Right ventricle myocardium superior (tissue), 1 donor: ENCODE measurements at places on chromosomes 12 and 14.

DNA sequence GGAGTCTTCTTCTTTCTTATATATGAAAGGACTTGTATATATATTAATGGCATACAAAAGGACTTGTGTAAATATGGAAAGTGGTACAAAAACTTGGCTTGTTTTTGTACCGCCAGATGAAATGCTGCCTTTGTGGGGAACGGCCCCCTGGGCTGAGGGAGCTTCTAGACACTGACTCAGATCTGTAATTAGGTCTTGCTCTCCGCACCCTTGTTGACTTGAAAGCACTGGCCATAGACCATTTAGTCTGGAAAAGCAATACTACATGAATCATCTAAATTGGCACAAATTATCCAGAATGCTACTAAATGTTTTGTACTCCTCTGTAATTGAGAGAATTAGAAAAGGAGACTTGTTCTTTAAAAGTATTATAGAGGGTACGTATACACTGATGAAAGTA lies 399.9 kb upstream of the RGS6 start:
- DNase-seq, result no peak

DNA sequence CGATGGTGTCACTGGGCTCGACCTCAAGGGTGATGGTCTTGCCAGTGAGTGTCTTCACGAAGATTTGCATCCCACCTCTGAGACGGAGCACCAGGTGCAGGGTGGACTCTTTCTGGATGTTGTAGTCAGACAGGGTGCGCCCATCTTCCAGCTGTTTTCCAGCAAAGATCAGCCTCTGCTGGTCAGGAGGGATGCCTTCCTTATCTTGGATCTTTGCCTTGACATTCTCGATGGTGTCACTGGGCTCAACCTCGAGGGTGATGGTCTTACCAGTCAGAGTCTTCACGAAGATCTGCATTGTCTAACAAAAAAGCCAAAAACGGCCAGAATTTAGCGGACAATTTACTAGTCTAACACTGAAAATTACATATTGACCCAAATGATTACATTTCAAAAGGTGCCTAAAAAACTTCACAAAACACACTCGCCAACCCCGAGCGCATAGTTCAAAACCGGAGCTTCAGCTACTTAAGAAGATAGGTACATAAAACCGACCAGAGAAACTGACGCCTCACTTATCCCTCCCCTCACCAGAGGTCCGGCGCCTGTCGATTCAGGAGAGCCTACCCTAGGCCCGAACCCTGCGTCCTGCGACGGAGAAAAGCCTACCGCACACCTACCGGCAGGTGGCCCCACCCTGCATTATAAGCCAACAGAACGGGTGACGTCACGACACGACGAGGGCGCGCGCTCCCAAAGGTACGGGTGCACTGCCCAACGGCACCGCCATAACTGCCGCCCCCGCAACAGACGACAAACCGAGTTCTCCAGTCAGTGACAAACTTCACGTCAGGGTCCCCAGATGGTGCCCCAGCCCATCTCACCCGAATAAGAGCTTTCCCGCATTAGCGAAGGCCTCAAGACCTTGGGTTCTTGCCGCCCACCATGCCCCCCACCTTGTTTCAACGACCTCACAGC lies 717 bp downstream of the UBC start:
- DNase-seq, result peak; percentile 92

DNA sequence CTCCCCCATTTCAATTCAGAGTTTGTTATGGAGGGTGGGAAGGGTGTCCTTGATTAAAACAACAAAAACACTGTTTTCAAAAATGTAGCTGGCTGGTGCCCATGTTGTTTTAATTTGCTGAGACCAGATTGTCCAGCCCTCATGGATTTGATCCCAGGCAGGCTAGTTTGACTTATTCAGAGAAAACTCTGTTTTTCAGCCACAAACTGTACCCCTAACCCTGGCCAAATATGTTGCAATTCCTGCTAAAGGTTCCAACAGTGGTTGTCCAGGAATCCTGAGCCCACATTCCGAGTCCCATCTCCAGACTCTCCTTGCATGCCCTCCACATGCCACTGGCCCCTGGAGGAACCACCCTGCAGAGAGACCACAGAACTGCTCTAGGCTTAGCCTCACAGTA lies 36.0 kb downstream of the MAP1LC3B2 start:
- no peak for DNase-seq

DNA sequence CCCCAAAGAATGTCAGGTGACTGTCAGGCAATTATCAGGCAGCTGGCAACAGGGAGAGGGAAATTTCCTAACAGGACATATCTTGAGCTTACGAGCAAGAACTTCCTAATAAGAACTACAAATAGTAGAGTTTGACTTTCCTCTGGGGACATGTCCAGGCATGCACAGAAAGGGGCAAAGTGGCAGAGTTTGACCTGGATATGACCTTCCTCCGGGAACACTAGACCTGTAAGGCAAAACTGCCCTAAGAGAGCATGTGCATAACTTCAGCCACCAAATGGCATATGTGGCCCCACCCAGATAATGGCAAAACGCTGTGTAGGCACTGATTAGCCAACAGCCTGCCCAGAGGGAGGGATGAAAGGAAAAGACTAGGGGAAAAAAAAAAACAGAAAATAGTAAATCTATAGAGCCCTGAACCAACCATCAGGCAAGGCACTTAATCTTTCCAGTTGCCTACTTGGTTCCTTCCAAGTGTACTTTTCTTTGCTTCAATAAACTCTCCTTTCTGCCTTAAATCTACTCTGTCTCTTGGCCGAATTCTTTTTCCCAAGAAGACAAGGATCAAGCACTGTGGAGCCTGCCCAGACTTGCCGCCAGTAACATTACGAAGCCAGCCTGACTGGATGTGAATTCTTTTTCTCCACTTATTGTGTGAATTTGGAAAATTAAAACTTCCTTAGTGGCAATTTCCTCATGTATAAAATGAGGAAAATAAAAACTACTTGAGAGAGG lies 164.1 kb downstream of the SPTSSA start:
- no peak for DNase-seq

- DNase-seq, result no peak
Observed at GRCh38 chr12:94121886-94122285, 26.5 kb upstream of the PLXNC1 start.

DNA sequence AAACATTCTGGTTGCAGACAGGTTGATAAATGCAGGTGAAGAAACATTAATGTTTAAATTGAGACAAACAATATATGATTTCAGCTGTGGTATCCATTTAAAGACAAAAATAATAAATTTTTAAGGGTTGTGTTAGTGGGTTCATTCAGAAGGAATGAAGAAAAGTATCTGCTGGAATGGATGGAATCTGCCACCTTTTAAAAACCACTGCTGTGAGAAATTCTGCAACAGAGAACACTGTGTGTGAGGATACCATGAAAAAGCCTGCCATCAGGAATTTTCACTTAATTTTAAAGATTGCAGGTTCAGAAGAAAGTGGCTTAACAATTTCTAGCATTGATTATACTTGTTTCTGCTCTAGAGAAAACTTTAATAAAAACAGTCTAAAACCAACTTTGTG lies 184.6 kb upstream of the SOX5 start:
- no peak for DNase-seq

DNA sequence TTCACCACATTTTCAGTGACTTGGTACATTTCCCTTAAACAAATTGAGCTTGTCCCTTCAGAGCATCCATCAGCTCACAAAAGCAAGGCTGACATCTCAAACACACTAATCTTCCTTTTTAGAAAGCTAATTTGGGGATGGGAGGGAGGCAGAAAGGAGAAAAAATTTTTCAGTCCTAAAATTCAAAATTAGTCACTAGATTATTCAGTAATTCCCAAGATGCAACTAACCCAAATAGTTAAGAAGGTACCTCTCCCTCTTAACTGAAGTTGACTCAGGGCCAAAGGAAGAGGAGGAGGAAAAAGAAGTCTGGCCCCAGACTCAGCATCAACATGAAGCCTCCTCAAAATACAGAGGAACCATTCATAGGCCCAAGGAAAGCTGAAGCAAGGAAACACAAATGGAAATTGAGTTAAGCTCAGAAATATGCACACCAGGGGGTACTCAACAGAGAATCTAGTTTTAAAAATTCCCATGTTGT lies 21.7 kb downstream of the CBX5 start:
- DNase-seq, result no peak

- no peak for DNase-seq
Observed at GRCh38 chr12:14650789-14651188, 45.6 kb downstream of the GUCY2C start.

GRCh38 chr12:31249356-31249755 lies 76.6 kb downstream of the SINHCAF start:
- no peak for DNase-seq

DNA sequence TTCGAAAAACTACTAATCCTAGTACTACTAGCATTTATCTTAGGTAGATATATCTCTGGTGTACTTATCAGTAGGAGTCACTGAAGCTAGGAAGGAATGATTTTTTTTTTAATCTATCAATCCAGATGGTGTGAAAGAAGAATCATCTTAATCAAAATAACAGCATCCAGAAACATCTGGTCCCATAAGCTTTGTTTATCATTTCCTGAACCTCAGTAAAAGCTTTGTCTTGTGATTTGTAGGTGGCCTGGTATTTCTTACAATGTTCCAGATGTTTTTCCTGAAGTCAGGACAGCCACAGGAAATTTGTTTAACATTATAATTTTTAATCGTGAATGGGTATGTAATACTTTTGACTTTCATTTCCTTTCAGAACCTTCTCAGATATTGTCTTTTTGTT lies 28.0 kb upstream of the LUM start:
- no peak for DNase-seq

- DNase-seq, result peak; percentile 46
Observed at GRCh38 chr14:63204407-63205043, at the start of gene RHOJ. TSS of gene RHOJ (plus strand) at chr14:63204443. CDS start at chr14:63204870, 427 bp downstream.

DNA sequence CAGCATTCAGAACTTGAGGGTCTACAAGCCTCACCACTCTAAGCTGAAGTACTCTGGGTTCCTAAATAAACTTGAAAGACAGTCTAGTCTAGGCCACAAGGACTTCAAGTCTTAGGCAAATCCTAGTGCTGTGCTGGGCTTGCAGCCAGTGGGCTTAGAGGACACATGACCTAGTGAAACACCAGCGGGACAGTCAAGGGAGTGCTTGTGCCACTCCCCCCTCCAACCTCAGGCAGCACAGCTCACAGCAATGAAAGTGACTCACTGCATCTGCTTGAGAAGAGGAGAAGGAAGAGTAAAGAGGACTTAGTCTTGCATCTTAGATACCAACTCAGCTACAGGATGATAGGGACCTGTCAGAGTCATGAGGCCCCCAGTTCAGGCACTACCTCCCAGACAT lies 438.1 kb downstream of the IPO8 start:
- DNase-seq, result no peak

- DNase-seq, result peak; percentile 84
Observed at GRCh38 chr12:6606331-6607131, 648 bp downstream of the CHD4 start.

DNA sequence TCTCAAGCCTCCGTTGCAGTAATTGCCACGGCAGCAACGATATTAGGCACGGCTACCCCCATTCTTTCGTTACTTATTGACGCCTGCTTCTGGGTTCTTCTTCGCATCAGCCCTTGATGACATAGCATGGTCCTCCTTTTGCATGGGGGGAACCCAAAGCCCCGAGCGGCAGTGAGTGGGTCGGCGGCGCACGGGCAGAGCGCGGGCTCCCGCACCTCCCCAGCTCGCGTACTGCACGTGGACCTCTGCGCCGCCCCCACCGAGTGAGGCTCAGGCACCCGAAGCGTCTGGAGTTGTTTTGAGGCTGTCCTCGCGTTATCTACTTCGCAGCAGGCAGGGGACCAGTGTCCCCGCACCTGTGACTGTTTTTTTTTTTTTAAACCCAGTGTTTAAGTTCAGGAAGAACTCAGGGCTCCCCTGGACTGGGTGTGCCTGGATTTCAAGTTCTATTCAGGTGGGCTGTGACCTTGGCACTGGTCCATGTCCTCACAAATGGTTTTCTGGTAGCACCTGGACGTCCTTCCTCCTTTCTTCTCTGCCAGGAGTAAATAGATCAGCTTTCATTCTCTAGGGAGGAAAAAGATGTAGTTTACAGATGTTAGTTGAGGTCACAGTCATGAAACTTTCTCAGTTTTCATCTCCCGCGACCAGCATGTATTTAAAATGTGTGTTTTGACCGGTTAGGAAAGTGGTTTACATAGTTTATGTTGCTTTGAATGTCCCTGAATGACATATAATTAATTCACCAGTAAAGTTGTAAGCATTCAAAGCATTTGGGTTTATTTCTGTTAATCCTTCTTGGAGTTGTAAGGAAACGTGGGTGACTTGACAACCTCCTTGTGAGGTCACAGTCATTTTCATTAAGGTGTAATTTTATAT lies 1.4 kb upstream of the FOXN4 start:
- no peak for DNase-seq

GRCh38 chr12:40313928-40314327 lies 89.1 kb downstream of the LRRK2 start:
- no peak for DNase-seq

DNA sequence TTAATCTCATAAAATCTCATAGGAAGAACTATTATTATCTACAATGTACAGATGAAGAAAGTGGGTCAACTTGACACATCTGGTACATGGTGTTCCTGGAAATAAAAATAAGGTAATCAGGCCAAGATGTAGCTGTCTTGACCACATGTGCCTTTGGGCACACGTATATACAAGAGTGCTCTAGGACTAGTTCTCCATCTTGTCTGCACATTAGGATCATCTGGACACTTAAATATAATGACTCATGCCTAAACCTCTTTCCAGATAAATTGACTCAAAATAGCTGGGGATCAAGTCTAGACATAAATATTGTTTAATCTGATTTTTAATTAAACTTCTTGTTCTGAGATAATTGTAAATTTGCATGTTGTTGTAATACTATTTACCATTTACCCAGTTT lies 182.6 kb downstream of the CNTN1 start:
- DNase-seq, result no peak

DNA sequence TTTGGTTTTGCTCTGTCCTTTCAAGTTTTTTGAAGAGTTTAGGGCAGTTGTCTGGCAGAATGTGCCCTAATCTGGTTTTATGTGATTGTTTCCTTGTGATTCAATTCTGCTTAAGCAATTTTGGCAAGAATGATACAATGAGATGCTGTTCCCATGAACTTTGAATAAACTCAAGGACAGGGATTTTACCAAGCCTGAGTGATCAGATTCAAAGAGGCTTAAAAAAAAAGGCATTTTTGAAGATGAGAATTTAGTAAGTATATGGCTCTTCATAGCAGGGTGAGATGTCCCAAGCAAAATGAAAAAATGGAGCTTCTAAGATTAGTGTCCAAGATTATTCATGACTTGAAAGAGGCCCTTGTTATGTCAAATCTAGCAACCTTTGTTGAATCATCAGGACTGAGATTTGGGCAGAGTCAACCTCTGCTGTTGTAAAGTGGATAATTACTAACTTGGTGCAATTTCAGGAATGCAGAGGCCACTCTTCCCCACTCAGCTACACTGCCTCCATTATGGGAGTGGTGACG lies 180.6 kb upstream of the NUDT4 start:
- DNase-seq, result no peak
